ENCODE measurements at places on chromosomes 16 and 17.

- DNase-seq, result no peak
Observed at GRCh38 chr17:62780951-62781350, 27.2 kb downstream of the MARCHF10 start.

DNA sequence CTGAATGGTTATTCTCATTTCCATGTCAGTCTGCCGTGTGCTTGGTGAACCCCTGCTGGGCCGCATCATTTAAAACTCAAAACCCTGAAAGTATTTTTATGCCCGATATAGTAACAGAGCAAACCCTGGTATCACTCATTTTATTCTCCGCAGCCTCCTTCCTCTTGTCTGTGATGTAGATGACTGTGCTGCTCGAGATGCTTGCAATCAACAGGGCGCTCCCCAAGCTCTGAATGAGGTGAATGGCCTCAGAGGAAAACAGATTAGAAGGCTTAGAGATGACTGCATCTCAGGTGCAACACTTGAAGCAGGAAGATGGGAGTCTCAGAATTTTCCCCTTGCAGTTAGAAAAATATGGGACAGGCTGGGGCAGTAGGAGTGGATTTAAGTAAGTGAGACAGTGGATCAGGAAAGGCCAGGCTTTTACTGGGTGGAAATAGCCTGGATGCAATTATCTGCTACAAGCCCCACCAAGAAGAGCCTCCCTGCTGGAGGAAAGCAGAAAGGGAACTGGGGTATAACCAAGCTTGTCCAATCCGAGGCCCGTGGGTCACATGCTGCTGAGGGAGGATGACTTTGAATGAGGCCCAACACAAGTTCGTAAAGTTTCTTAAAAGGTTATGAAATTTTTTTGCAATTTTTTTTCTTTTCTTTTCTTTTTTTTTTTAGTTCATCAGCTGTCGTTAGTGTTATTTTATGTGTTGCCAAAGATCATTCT, 166.9 kb downstream of the CDH13 start:
- no peak for DNase-seq

- no peak for DNase-seq
Observed at GRCh38 chr16:70703041-70703834, 17.4 kb upstream of the MTSS2 start.

DNA sequence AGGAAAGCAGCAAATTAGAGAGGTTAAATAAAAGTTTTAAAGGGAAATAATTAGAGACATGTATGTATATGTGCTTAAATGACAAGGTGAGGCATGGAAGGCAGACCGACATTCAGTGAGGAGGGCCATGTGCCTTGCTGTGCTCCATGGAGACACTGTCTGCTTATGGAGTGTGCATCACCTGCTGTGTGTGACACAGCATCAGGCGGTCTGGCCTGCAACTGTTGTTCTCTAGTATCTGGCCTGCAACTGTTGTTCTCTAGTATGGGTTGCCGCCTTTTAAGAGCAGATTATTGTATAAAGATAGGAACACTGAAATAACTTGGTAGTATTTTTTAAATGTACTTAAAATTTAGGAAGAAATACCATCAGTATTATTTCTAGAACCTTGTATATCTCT, 225.1 kb downstream of the LGALS9B start:
- no peak for DNase-seq

DNA sequence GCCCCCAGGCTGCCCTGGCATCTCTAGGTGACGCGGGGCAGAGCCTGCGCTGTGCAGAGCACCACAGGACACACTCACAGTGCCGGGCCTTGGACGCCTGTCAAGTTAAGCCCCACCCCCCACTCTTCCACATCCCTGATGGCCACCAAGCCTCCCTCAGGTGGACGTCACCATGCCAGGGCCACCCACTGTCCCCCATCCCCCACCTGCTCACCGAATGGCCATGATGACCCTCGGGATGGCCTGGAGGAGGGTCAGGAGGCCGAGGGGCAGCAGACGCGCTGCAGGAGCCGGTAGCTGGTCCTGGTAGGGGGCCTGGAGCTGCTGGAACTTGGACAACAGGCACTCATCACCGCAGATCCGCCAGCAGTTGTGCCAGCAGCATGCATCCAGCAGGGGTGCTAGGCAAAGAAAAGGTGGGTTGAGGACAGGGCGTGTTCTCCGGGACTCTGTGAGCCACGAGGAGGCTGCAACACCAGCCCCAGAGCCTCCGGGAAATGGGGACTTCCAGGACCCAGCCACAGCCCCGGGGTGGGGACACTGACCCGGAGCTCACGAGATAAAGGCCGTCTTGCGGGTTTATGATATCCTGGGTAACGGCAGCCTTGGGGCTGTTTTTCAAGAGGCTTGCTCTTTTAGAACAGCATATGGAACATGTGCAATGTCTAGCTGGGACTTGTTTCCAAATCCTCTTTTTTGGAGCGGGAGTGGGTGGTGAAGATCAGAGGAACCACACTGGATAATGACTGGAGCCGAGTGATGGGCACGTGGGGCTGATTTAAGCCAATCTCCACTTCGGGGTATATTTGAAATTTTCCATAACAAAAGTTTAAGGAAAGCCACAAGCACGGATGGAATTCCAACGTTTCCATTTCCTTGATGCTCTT, 11.4 kb downstream of the C16orf95 start:
- DNase-seq, result no peak

DNA sequence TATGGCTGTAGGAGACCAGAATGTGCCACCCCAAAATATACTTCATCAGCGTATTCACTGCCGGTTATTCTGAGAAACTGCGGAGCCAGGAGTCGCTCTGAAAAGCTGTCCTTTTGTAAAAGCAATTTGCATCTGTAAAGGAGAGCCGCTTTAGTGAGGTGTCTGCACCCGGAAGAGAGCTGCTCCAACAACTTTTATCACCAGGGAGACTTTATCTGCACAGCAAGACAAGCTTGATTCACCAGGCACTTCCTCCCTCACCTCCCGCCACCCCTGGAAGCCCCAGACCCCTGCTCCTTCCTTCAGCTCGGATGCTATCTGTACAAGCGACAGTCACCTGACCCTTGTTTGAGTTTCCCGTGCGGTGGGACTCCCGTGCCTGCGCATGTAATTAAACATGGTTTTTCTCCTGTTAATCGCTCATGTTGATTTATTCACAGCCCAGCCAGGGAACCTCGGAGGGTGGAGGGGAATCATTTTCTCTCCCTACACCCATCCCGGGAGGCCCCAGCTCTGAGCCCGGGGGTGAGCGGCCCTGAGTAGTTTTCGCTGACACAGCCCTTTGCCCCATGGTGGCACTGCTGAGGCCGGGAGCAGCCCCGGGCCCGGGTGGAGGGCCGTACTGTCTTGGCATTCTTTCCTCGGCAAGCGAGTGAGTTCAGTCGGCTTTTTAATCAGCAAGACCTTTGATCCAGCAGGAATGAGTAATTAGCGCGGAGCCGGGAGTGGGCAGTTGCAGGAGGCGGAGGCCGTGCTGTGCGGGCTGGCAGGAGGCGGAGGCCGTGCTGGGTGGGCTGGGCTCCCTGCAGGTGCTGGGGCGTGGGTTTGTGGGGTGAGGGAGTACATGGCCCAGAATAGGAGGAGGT, 222.7 kb upstream of the CIBAR2 start:
- no peak for DNase-seq

GRCh38 chr17:73620414-73620813, 23.8 kb downstream of the SDK2 start:
- DNase-seq, result no peak

- DNase-seq, result no peak
Observed at GRCh38 chr17:82077617-82078358, 12.2 kb upstream of the DUS1L start.

DNA sequence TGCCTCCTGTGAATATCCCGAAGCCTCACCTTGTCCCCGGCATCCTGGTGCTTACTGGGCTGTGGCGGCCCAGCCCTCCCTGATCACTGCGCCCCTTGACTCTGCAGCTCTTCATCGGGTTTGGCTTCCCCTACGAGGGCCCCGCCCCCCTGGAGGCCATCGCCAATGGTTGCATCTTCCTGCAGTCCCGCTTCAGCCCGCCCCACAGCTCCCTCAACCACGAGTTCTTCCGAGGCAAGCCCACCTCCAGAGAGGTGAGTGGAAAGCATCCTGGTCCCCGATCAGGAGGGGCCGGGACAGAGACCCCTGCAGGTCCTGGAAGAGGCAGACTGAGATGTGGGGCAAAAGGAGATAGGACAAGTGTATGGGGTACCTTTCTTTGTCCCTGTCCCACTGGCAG, 72.1 kb downstream of the MGAT5B start:
- DNase-seq, result no peak

GRCh38 chr16:19751478-19752385, 33.7 kb downstream of the IQCK start:
- DNase-seq, result no peak

- no peak for DNase-seq
Observed at GRCh38 chr17:34312080-34312479, 7.2 kb upstream of the CCL8 start.
